ENCODE measurements at places on chromosomes 2 and 18. TPM values are rescaled to one million over a fixed set of nuclear protein-coding genes. Genes with fewer than 3 reads are reported as not detected.

DNA sequence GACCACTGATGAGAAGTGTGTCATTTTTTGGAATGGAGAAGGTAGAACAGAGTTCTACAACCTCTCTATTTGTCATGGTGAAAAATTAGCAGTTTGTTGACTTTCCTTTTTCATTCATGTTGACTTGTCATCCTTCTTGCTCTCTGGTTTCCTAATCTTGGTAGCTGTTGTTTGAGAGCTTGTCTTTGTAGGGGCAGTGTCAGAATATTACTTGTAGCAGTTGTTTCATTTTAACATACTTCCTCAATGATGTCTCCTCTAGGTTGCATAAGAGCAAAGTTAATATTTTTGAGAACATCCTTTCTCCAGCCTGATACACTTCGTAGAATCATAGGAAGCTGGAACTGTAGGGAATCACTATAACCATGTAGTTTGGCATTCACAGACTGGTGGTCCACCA, 368.2 kb upstream of the FANCL start:
- no peak for DNase-seq

- DNase-seq = no peak
These were observed 35.3 kb downstream of the FRZB start for GRCh38 chr2:182831101-182831500.

DNA sequence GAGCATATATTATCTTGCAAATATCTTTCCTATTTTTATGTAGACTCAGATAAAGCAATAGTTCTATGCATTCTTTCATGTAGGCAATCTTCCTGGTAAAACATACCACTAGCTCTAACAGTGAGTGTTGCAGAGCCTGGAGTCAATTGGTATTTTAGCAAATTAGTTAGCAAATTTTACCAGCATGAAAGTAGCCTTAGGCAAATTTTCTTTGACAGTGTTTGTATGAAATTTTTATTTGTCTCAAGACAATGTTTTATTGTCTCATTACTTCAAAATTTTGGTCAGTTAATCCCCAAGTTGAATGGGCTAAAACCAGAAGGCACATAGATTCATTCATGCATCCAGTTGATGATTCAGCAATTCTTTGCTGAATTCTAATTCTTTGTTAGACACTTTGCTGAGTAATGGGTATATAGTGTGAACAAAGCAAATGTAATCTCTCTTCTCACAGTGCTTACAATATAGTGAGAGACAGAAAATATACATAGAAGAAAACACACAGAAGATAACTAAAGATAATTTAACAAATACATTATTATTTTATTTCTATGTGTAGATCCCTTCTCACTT, 27.1 kb downstream of the SLC38A11 start:
- no peak for DNase-seq

DNA sequence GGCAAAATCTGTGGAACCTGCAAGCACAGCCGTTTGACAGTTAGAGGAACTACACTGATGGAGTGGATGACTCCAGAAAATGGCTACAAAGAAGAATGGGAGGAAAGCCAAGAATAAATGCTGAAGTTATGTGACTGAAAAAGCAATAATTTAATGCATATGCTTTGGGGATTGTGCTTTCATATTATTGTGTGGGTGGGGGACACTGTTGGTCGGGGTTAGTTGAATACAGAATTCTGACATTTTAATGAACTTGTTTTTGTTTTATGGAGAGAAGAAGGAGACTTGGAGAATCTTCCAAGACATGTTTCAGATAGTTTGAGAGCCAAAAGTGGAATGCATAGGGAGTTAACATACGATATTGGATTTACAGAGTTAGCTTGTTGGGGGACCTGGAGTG, 68.5 kb downstream of the NRP2 start:
- no peak for DNase-seq

The LYPD1 gene
- total RNA-seq = 0.28 TPM

The CDH19 gene
- total RNA-seq = 2.5 TPM
